ENCODE measurements at places on chromosomes 6 and 20.
A peak's percentile ranks its signal among the peaks of the same experiment; 100 is the strongest.

- no peak for DNase-seq
Measured at GRCh38 chr20:34012330-34012729, 18.6 kb downstream of the RALY start.

DNA sequence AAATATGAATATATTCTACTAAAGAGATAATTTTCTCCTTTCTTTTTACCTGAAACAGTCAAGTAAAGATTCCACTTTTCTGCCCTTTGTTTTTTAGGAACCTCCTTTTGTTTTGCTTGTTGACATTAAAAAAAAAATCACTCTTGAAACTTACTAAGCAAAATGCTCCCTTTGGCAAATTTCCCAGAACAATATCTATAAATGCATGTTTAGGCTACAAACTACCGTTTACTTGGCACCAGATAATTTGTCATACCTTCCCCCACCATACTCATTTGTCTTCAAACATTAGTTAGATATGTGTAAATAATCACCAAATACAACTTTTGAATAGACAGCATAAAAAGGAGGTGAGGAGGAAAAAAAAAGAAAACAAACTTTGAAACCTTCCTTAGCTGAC lies 604.7 kb downstream of the RFPL4B start:
- DNase-seq: peak; percentile 3

- DNase-seq: no peak
Measured at GRCh38 chr6:76770281-76770680, 693.0 kb downstream of the HTR1B start.

- no peak for DNase-seq
Measured at GRCh38 chr6:25555188-25555587, 96.8 kb upstream of the SCGN start.
